ENCODE measurements at places on chromosomes 1 and 21.

DNA sequence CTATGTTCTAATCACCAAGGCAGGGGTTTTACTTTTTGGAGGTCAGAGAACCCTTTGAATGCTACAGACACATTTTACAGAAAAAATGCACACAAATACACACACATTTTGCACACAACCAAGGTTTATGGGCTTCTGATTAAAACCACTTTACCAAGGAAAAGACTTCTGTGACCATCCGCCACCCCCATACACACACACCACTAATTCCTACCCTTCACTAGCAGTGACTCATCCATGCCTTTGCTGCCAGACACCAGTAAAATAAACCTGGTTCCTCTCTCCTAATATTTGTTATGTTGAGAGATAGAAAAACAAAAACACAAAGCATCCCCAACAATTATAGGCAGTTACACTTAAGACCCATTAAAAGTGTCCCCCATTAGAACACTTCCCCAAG is 12.9 kb downstream of the PIGM start:
- peak; percentile 58 for DNase-seq

DNA sequence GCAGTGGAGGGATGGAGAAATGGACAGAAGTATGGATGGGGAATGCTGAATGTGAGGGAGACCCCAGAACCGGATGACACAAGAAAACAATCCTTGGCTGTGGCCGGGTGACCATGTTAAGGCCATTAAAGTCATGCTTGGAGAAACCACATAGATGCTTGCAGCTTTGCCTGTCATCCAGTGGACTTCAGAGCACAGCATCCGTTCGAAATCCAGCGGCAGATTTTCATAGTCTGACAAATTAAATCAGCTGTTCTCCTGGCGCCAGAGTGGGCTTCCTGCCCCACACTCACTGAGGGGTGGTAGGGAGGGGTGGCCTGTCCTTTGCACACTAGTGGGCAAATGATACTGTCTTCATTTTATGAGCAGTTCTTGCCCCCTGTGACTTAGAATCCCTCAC is 35.1 kb downstream of the ABCG1 start:
- no peak for DNase-seq

- no peak for DNase-seq
These were observed 24.1 kb downstream of the TNNT2 start for GRCh38 chr1:201353186-201353940.

- no peak for DNase-seq
These were observed 7.4 kb downstream of the SPRR5 start for GRCh38 chr1:152954436-152954835.

- DNase-seq, result no peak
These were observed 1470.7 kb upstream of the PRMT6 start for GRCh38 chr1:105585791-105586190.

GRCh38 chr1:109396871-109397580 is 692 bp downstream of the SORT1 start:
- DNase-seq, result no peak

GRCh38 chr1:1510912-1511532 is 940 bp upstream of the ATAD3A start:
- peak; percentile 19 for DNase-seq

DNA sequence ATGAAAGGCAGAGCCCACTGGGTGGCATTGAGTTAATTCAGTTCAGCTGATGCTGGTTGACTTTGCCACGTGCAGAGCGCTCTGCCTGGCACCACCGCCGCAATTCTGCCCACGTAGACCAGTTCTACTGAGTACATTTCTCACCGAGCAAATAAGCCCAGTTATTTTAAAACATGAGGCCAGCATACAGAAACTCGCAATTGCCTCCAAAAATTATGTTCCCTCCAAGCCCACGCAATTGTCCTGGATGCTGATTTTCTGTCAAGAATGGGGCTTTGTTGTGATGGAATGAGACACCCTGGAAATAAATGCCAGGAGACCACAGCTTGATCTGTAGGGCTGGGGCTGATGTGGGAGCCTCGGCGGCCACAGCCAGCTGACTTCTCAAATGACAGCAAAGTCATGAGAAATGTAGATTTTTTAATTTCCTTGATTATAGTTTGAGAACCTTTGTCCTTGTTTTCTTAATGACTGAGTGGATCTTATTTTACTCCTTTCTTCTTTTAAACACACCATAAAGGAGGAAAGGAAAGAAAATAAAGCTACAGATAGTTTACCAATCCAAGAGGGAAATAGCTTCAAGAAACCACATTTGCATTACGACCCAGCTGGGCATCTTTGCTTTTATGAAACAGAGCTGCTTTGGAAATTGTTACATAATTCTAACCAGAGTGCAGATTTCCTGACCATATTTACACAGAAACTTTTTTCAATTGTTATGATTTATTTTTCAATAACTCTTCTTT is 11.6 kb upstream of the PARP1 start:
- no peak for DNase-seq

DNA sequence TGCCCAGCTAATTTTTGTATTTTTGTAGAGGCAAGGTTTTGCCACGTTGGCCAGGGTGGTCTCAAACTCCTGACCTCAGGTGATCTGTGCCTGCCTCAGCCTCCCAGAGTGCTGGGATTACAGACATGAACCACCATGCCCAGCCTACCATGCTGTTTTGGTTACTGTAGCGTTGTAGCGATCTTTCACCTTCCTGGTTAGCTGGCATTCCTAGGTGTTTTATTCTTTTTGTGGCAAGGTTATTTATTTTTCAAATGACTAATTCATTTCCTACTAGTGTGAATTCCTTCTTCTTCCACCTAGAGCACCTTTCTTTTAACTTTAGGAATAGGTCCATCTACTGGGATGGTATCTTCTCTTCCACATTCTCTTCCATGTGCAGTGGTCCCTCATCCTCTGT is 29.3 kb downstream of the TMEM200B start:
- no peak for DNase-seq

- DNase-seq, result no peak
These were observed 88.9 kb upstream of the NGF start for GRCh38 chr1:115426956-115427355.

GRCh38 chr1:6487804-6488484 is 3.5 kb downstream of the PLEKHG5 start:
- DNase-seq, result no peak

DNA sequence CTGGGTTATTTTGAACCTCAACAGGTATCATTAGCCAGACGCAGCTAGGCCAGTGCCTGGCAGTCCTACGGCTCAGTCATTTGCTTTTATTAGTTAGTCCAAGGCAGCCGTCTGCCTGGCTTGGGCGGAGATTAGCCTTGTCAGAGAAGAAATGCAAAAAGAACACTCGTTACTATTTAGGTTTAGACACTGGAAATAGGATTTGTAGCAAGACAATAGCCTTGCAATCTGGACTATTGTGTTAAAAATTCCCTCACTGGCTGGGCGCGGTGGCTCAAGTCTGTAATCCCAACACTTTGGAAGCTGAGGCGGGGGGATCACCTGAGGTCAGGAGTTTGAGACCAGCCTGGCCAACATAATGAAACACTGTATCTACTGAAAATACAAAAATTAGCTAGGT is 11.0 kb upstream of the PRKCZ start:
- no peak for DNase-seq

DNA sequence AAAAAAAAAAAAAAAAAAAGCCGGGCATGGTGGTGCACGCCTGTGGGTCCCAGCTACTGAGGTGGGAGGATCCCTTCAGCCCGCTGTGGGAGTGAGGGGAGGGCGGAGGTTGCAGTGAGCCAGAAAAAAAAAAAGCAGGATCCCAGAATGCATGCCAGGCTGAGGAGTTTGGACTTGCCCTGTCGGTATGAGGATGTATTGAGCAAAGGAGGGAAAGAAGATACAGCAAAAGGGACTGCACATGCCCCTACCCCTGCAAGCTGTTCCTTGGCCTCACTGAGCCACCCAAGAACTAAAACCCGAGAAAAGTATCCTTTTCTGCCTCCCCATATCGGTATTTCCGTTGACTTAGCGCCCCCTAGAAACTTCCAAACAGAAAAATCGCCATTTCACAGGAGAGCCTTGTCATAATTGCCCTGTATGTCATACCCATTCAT is 1.3 kb upstream of the GPATCH4 start:
- peak; percentile 30 for DNase-seq

DNA sequence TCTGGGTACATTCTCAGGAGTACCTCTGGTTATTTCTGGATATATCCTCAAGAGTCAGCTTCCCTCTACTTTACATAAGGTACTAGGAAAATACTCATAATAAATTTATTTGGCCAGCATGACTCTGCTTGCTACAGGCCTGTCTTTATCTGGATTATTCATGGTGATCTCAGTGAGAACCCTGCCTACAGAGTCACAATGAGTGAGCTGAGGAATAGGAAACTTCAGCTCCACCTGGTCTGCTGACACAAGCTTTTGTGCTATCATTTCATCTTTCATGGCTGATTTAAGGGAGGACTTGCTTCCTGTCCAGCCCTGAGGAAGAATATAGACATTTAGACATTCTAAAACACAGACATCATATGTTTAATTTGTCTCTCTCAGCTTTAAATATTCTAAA is 19.5 kb upstream of the SUCO start:
- DNase-seq, result no peak

DNA sequence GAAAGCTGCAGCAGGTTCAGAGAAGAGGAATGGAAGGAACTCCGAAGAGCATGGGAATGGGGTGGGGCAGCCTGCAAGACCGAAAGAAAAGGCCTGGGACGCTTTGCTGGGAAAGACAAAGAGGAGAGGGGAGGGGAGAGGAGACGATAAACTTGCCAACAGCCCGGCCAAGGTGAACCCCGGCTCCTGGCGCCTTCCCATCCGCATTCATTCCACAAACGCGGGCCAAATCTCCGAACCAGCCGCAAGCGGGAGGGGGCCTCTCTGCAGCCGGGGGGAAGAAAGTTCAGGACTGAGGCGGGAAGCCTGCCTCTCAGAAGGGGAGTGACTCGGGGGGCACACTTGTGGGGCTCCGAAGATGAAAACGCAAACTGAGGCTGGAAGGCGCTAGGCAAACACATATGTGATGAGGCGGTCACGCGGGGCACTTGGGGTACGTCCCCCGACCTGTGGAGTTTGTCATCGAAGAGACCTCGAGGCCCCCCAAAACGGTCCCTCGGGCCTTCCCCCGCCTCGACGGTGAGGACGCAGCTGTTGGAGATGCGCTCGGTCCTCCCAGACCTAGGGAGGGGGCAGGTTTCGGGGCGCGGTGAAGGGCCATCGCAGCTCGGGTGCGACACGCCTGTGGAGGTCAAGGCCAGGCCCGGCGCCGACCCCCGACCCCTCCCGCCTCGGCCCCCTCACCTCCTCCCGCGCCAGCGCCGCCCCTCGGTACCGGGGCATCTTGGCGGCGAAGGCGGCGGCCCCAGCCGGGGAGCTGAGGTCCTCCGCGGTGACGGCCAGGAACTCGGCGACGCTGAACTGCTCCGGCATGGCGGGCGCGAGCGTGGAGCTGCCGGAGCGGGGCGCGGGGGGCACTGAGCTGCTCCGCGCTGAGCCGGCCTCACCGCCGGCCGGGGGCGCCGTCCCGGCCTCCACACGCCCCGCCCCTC is at the start of gene ASAP3:
Gene ASAP3, minus strand, starts transcription at position 859 of the 932 bp plus-strand sequence. Its CDS starts 46 bp downstream, at position 813.
- DNase-seq, result peak; percentile 38

DNA sequence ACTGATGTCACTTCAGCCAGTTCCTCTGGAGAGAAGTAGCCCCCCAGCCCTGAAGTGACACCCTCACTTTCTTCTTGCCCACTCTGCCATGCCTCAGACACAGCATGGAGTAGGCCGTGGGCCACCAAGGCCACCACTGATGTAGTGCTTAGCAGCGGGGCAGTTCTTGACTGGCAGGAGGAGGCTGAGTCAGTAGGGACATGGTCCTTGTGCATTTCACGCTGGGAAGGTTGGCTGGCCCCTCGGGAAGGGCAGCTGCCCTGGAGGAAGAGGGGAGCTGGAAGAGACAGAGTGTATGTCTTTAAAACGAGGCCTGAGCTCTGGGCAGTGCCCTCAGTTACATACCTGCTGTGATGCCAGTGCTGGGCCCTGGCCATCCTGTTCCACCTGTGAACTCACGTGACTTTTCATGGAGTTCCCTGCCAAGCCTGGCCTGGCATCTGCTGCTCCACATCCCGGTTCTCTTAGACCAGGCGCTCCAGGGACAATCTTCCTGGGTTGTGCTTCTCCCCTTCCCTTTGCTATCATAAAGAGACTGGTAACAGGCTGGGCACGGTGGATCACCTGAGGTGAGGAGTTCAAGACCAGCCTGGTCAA is 158.6 kb upstream of the TMEM51 start:
- DNase-seq, result no peak

- peak; percentile 98 for DNase-seq
These were observed 62.8 kb upstream of the KIF26B start for GRCh38 chr1:245091818-245092637.

- no peak for DNase-seq
These were observed 5.1 kb downstream of the NT5C1A start for GRCh38 chr1:39666772-39667171.

DNA sequence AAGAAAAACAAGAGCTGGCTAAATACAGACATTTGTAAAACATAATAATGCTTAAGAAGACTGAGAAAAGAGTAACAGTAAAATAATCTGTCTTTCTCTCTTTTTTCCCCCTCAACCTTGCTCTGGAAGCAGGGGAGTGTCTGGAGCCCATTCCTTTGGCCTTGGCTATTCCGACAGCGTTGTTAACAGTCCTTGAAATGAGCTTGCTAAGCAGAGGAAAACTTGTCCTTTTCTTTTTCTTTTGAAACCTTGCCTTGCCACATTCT is 6.7 kb upstream of the CA6 start:
- no peak for DNase-seq

GRCh38 chr1:234579967-234580366 is 30.0 kb downstream of the IRF2BP2 start:
- DNase-seq, result no peak

- DNase-seq, result peak; percentile 92
These were observed 1.1 kb downstream of the AGTRAP start for GRCh38 chr1:11736746-11737639.

DNA sequence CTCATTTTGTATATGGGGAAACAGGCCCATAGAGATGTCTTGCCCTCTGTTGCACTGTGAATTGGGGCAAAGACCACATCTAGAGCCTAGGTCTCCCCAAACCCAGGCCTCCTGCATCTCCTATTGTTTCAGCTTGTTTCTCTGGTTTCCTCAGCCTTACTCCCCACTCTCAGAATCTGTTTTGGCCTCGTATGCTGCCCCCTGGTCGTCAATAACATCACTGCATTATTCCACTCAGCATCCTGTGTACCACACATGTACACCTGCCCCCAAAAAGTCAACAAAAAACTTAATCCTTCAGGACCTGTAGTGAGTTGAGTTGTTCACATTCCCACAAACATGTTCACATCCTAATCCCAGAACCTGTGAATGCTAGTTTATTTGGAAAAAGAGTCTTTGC is 184.8 kb downstream of the BRINP2 start:
- DNase-seq, result peak; percentile 57
